ENCODE measurements at places on chromosomes 12 and 14.
A peak's percentile ranks its signal among the peaks of the same experiment; 100 is the strongest.

DNA sequence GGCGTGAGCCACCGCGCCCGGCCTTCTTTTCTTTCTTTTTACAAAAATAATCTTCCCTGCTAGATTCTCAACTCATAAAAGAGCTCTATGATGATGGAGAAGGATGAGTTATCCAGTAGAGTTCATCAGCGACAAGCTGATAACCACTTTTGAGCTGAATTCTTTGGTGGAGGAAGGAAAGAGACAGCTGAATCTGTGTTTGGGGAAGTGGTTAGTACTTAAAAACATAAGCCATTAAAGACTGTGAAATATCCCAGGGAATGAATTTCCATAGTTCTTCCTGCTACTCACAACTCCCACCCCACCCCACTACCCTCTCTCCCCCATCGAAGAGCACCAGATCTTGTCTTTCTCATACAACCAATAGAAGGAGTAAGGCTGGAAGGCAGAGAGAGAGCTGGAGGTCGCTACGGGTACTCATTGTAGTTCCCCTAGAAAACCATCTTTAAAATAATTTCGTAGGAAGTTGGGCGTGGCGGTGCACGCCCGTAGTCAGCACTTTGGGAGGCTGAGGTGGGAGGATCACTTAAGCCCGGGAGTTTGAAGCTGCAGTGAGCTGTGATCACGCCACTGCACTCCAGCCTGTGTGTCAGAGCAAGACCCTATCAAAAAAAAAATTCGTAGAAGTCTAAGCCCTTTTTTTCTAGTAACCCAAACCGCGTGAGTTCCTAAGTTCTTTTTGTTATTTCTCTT lies 647 bp upstream of the ESPL1 start:
- DNase-seq = no peak

DNA sequence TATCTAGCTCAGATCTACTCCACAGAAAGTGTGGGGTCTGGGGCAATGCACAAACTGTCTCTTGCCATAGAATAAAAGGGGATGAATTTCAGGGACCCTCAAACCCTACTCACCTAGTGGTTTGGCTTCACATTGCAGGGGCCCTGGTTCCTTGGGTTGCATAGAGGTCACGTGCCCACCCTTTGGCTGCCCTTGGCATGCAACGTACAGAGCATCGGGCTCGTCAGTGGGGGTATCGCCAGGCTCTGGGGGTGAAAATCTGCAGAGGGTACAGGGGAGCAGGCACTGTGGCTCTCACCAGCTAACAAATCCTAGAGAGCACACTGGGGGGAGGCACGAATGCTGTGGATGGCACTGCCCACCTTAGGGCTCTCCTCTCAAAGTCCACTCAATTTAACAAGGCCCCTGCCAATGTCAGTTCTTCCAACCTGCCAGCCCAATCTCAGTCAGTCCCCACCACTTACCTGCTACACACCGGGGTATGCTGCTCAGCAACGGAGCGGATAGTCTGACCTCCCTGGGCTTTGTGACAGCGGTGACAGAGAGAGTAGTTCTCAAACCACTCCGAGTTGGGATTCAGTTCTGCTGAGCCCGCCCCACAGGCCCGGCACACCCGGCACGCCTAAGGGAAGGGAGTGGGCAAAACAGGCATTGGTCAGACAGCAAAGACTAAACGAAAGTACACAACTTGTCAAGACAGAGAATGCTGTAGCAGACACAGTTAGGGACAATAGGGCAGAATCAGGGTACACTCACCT lies 8.0 kb downstream of the KMT2D start:
- no peak for DNase-seq

- DNase-seq = peak; percentile 59
Observed at GRCh38 chr14:55938249-55938791, 179.9 kb upstream of the PELI2 start.

- DNase-seq = no peak
Observed at GRCh38 chr12:79535751-79536150, 155.0 kb downstream of the PAWR start.

GRCh38 chr14:89493877-89494634 lies 77.0 kb upstream of the FOXN3 start:
- DNase-seq = no peak

GRCh38 chr12:79886917-79887519 lies 47.9 kb downstream of the PPP1R12A start:
- DNase-seq = peak; percentile 40

DNA sequence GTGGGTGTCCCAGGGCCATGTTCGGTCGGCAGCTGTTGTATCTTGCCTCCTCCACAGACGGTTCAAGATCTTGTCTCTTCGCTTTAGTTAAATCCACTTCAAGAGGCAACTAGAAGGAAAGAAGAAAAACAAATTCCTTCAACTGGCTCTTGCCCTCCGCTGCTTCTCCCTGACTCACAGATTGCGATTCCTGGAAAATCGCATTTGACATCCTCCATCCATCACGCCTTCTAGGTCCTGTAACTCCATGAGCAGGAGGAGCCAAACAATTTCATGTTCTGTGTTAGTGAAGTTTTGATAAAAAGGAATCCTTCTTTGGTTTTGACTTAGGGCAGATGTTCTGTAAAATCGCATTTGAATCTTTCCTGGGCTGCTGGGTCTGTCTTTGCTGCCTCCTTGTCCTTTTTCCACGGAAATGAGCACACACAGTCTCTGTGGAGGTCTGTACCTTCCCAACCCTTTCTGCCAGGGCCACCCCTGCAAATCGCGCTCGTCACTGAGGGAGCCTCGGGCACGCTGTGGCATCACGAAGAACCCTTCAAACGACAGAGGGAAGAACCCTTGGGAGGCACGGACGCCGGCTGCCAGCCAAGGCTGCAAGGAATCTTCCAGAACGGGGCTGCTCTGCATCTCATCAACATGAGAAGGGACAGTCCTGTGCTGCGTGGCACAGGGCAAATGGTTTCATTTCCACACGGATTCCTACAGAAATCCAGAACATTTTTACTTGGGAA lies 32.6 kb downstream of the RAD52 start:
- DNase-seq = no peak

- DNase-seq = no peak
Observed at GRCh38 chr12:49543221-49543913, 4.5 kb downstream of the KCNH3 start.

- DNase-seq = peak; percentile 7
Observed at GRCh38 chr12:5022465-5023061, 21.1 kb upstream of the KCNA5 start.

- DNase-seq = no peak
Observed at GRCh38 chr12:121443193-121443870, 43.4 kb downstream of the RNF34 start.

DNA sequence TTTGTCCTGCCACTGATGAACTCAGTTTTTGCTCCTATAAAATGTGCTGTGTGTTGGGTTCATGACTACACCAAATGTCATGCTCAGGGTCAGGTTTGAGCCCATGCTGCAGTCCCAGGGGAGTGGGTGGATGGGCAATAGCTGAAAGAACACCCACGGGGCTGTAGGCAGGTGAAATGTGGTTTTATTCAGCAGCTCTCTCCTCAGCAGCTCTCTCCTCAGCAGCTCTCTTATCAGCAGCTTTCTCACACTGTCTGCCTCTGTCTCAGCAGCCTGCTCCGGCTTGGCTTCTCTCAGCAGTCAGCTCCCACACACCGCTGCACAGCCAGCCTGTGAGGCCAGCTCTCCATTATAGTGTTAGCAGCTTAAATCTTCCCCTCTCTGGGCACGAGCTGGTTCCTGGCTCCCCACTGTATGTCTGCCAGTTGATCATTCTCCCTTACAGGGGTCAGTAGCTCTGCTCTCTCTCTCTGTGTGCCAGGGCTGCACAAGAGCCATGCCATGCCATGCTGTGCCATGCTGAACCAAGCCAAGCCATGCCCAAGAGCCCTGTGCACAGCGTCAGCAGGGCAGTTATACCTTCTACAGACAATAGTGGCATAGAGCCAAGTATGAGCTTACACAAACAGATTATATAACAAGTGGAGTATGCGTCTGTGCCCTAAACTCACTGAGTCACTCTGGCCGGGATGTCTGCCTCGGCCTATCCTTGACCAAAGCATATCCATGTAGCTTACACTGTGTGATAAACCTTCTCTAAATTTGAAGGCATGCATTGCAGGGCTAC lies 303.3 kb upstream of the TMPO start:
- peak; percentile 49 for DNase-seq

DNA sequence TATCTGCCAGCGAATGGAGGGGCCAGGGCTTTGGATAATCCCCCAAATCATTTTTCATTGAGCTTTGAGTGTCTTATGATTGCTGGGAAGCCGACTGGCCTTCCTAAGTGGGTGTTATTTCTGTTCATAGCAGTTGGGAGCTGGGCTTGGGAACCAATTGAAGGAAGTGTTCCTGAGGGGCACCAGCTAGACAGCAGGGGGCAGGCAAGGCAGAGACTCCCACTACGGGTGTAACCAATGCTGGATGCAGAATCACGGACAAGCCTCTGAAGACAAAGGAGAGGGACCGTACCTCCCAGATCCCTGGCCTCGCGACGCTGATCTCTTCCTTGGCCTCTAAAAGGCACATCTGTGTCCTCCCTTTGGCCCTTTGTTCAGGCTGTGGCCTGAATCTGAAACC lies 149.0 kb upstream of the PRMT8 start:
- DNase-seq = no peak

DNA sequence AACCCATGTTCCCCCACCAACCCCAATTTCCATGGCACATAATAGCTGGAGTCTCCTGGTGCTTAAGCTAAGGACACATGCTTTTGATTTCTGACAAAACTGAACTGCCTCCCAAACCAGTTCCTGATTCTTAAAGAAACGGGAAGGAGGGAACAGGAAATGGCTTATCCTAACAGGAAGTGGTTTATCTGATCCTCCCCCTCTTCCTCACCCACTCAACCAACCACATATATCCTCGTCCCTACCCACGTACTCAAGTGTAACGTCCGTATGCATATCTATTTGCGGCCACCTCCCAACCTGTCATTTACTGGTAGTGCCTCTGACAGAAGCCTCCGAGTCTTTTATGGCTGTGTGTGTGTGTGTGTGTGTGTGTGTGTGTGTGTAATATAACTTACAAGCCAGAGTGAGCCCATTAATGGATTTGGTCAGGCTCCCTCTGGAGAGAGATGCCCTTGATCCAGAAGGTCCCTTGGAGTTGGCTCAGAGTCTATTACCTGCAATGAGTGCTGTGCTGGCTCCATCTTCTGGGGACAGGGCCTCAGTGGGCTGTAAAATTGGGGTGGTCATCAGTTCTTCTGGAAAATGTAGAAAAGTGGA lies 7.7 kb downstream of the DAZAP2 start:
- no peak for DNase-seq

GRCh38 chr12:31631809-31632208 lies 27.7 kb upstream of the ETFBKMT start:
- no peak for DNase-seq
